Amniotic stem cell (primary cell): ENCODE measurements at places on chromosomes 11 and 22.

- no peak for DNase-seq
Observed at GRCh38 chr11:25862159-25862558, 469.8 kb upstream of the ANO3 start.

GRCh38 chr22:21067901-21068680, 22.3 kb downstream of the LRRC74B start:
- no peak for DNase-seq

DNA sequence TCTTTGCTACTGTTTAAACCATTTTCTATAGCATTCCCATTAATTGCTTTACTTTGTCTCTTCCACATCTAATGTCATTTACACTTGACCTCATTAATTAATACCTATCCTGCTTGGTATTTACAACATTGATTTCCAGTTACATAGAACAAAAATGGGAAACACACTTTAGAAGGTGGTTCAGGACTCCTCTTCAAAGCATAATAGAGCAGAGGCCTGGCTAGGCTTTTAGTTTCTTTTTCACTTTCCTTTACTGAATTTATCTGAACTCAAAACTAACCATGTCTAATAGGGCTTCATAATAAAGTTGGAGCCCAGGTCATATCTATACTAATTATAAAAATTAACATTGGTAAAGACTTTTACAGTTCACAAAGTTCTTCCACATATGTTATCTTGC, 648.0 kb upstream of the KIRREL3 start:
- DNase-seq, result no peak

GRCh38 chr11:49995565-49995964, 13.2 kb upstream of the OR4C12 start:
- DNase-seq, result no peak

GRCh38 chr11:42299780-42300179, 840.3 kb upstream of the LRRC4C start:
- no peak for DNase-seq

- DNase-seq, result no peak
Observed at GRCh38 chr11:47215366-47215910, 664 bp downstream of the DDB2 start.

DNA sequence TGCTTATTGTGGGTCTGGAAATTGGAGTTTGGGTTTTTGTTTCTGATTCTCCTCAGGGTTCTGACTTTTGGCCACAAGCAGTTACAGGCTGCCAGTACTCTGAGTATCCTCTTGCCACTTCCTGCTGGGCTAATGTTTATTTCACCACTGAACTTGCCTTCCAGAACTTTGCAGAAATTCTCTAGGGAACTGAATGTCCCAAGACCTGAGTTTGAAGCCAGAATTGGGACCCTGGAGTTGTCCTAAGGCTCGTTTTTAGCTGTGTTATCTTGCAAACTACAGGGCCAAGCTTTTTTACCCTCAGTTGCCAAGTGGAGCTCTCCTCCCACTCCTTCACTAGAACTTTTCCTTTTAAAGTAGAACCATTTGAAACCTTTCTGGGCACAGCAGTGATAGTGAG, 89.9 kb downstream of the FAT3 start:
- DNase-seq, result no peak

DNA sequence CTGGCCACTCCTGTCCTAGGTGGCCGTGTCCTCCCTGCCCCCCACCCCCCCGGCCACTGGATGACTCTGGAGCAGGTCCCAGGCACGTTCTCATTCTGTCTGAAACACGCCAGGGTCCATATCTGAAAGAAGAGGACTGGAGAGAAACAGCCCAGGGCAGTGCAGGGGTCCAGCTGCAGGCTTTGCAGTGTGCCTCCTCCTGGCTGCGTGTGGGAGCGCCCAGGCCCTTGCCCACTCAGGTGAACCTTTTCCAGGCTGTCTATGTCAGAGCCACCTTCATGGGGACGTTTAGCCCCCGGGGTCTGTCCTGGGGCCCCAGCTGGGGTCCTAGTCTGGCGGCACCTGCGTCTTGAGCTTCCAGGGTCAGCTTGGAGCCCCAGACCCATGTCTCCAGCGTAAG, 15.6 kb downstream of the GRAMD4 start:
- no peak for DNase-seq

- no peak for DNase-seq
Observed at GRCh38 chr11:14184028-14184940, 174.7 kb downstream of the RRAS2 start.

DNA sequence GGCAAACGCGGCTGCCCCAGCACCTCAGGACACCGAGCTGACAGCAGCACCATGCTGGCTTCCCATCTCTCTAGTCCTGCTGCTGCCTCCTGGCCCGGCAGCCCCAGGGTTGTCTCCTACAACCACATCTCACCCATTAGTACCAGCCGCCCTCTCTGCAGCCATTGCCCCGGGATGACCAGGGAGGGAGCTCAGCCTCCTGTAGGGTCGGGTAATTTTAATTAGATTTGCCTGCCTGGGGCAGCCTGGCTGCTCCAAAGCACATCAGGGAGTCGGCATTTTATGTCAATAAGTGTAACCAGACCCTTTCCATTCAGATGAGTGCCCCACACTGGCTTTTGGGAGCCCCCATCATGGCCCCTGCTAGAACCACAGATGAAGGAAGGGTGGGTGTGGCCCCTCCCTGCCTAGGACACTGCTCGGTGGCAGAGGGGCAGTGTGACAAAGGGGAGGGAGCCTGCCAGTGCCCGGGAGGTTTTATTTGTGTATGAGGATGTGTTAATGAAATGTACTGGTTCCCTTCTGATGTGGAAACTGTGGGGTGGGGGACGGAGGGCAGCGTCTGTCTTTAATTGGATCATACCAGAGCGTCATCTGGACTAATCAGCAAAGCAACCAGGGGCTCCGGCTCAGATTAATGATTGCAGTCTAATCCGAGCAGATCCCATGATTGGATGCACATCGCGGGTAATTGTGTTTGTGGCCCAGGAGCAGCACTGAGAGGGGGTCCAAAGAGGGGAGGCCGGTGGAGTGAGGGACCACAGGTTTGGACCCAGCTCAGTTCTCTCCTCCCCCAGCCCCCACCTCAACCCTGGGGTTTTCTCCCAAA, 125.3 kb downstream of the FEZ1 start:
- no peak for DNase-seq

GRCh38 chr11:100928426-100928825, 201.2 kb downstream of the PGR start:
- DNase-seq, result no peak

- no peak for DNase-seq
Observed at GRCh38 chr11:57240007-57240406, 3.0 kb upstream of the APLNR start.

GRCh38 chr11:71356904-71357303, 91.3 kb downstream of the DHCR7 start:
- no peak for DNase-seq

DNA sequence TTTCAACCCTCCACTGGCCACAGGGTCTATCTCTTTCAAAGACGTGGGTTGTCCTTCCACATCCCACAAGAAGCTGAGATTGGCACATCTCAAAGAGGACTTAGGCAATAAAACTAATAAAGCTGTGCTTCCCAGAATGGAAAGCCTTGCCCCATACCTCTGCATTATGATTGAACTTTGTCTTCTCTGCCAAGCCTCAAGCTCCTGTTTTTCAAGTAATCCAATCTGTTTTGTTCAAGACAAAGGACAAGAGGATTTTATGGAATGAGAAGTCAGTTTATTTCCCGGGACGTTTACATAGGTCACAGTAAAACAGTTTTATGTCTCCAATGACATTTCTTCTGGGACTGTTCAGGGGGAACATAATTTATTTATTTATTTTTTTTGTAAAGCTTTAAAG, 108.4 kb downstream of the GALNT18 start:
- DNase-seq, result no peak

DNA sequence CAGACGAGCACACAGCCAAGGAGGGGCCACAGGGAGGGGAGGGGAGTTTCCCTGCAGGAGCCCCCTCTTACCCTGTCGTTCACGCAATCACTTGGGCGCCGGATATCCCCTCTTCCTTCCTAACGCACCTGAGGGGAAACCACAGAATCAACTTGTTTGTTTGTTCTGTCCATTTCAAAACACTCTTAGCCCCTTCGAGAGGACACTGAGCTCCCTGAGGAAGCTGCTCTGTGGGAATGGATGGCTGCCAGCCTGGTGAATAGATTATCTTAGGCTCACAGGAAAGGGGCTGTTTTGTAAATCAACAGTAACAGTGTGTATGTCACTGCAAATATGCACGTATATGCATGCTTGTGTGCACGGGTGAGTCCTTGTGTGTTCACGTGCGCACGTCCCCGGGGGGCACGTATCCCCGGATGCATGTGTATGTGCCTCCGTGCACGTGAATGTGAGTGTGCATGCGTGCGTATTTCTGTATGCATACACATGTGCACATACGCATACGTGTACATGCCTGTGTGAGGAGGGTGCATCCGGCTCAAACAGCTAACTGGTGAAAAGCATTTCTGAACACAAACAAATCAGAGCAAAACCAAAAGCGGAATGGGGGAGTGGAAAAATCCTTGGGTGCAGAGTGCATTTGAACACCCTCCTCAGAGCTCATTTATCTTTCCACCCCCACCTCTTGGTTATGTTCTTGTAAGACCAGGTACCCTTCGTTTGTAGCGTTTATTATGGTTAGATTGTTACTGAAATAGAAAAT, 7.2 kb downstream of the ARSA start:
- no peak for DNase-seq

DNA sequence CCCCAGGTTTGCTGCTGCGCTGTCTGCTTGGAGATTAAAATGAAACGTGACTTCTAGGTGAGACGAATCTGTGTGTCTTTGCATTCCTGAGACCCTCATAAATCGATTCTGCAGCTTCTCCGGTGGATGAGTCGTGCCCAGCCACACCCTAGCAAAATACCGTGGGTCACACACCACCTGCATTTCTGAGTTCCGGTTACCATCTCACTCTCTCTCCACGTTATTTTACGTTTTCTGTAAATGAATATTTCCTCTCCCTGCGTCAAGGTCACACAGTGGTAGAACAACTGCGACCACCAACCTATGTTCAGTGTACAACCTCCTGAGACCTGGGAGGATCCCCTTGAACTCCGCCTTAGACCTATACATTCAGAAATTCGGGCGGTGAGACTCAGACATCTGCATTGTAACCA, 1.1 kb downstream of the YWHAH start:
- no peak for DNase-seq

DNA sequence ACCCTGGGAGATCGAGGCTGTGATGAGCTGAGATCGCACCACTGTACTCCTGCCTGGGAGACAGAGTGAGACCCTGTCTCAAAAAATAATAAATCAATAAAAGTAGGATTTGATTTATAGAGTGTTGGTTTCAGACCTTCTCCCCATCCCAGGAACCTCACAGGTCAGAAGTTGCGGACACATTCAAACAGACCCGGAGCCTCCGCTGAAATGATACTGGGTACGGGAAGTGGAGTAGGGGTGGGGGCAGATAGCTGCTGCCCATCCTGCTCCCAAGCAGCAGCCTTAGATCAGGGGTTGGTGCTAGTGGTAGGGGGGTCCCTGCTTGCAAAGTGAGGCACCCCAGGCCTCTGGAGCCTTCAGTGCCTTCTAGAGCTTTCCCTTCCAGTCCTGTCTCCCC, 7.8 kb downstream of the PRDM11 start:
- no peak for DNase-seq

DNA sequence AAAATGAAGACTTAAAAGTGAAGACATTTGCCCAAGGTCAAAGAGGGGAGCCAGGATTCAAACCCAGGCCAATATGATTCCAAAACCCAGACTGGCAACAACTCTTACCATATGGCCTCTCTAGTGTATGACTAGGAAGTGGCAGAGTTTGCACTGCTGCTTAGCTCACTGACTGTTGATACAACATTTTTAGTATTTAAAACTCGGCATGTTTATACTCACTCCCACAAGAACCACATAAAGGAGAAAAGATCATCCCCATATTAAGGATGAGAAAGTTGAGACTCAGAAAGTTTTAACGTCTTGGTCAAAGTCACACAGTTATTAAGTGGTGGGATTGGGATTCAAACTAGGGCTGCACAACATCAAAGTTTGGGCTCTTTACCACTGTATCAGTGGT, 81.7 kb downstream of the CCDC34 start:
- DNase-seq, result no peak

DNA sequence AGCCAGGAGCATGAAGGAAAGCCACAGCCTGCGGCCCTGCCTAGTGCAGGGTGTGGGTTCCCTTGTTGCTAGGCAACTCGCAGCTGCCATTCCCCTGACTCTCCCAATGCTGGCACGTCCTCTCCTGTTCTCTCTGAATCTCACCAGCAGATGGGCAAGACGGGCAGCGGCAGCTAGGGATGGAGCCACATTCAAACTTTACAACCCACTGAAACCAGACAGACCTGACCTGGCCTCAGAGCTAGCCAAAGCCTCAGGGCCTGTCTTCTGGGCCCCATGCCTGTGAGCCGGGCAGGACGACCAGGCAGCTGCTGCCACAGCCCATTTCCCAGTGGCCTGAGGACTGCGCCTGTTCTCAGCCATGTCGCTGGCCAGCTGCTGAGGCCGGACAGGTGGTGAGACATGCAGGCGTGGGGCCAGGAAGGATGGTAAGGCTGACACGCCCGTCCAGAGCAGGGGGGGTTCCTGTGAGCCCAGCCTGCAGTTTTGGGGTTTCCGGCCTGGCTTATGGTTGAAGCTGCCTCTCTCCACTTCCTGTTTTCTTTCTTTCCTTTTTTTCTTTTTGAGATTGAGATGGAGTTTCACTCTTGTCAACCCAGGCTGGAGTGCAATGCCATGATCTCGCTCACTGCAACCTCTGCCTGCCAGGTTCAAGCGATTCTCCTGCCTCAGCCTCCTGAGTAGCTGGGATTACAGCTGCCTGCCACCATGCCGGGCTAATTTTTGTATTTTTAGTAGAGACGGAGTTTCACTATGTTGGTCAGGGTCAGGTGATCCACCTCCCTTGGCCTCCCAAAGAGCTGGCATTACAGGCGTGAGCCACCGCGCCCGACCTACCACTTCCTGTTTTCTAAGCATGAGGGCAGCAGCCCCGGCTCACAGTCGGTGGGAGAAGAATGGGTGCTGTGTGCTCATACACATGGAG, 4.1 kb downstream of the SUN2 start:
- no peak for DNase-seq

DNA sequence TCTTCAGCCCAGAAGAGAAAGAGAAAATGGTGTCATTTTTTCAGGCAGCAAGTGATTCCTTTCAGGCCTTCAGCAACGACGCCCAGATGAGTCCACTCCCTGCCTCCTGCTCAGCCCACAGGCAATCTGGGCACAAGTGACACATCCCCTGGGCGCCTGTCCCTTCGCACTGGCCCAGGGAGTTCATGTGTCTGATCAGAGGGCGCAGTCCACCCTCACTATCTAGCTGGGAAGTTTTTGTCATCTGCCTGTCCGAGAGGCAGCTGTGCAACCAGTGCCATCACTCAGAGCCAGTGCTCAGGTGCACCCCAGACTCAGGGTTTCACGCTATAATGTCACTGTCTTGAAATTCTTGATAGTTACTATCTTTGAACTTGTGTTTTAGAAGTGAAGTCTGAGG, 1.4 kb upstream of the KCNQ1OT1 start:
- no peak for DNase-seq
